Mucosa of gallbladder (tissue), 1 donor: ENCODE measurements at places on chromosomes 1 and 21. TPM values are rescaled to one million over a fixed set of nuclear protein-coding genes. Genes with fewer than 3 reads are reported as not detected.

Gene FOXD2
- 0.26 TPM for total RNA-seq

Gene SELL
- 5.6 TPM for total RNA-seq

Gene TMEM200B
- total RNA-seq: 8.5 TPM

Gene SH2D2A
- 5.4 TPM for total RNA-seq

Gene COL8A2
- total RNA-seq: 10.8 TPM

Gene LCE6A
- total RNA-seq: not detected

Gene CRP
- 46.3 TPM for total RNA-seq

Gene PCSK9
- total RNA-seq: 10.2 TPM

Gene OLFML2B
- 8.4 TPM for total RNA-seq

Gene SOX13
- total RNA-seq: 76.3 TPM

Gene RPTN
- total RNA-seq: not detected

Gene PAPPA2
- total RNA-seq: 20.2 TPM

Gene DDOST
- total RNA-seq: 200 TPM

Gene OR6K3
- not detected for total RNA-seq

Gene PTGFR
- total RNA-seq: 4.3 TPM

Gene FAM43B
- 0.52 TPM for total RNA-seq

Gene FOXO6
- 10.0 TPM for total RNA-seq

Gene SPSB1
- 25.3 TPM for total RNA-seq

Gene SLC44A5
- total RNA-seq: 0.43 TPM
